Right lobe of liver (tissue), 6 donors: ENCODE measurements at places on chromosomes 5 and 9. TPM values are rescaled to one million over a fixed set of nuclear protein-coding genes. Genes with fewer than 3 reads are reported as not detected.

TPRN gene
- total RNA-seq = 16.1 TPM

GRCh38 chr5:61280761-61281427 lies 51.2 kb upstream of the ZSWIM6 start:
- no peak for DNase-seq

DNA sequence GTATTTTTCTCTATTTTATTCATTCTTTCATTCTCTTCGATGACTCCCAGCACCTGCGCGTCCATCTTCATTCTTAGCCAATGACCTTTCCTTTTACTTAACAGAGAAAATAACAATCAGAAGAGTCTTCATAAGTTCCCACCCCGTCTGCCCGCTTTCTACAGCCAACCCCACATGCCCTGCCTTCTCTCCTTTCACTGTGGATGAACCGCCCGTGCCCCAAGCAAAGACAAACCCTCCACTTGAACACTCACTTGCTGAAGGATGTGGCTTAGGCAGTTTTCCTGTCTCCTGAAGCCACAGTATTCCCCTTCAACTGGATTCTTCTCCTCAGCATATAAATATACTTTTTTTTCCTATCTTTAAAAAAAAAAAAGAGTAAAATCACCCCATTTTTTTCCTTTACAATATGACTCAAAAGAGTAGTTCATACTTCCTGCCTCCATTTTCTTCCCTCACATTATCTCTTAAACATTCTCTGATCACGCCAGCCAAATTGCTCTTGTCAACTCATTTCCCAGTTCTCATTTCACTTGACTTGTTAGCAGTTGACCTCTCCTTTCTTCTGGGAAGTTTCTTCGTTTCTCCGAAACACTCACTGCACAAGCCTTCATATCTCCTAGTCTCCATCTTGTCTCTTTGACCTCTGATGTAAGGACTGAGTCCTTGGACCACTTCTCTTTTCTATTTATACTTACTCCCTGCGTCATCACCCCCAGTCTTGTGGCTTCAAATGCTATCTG lies 11.1 kb downstream of the NIPSNAP3B start:
- DNase-seq = no peak

- no peak for DNase-seq
These were observed 71.2 kb downstream of the SHB start for GRCh38 chr9:37997636-37998374.

CDC42SE2 gene
- total RNA-seq = 15.0 TPM

- DNase-seq = peak; percentile 63
These were observed 34.9 kb upstream of the FGF1 start for GRCh38 chr5:142720641-142721271.

CDC25C gene
- total RNA-seq = 0.18 TPM

ADAMTSL1 gene
- total RNA-seq = 0.98 TPM

DNA sequence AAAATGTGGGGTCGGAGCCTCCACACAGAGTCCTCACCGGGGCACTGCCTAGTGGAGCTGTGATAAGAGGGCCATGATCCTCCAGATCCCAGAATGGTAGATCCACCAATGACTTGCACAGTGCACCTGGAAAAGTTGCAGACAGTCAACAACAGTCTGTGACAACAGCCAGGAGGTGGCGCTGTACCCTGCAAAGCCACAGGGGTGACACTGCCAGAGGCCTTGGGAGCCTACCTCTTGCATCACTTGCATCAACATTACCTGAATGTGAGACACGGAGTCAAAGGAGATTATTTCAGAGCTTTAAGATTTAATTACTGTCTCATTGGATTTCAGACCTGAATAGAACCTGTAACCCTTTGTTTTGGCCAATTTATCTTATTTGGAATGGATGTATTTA lies 614.1 kb upstream of the CDH9 start:
- DNase-seq = no peak

DNA sequence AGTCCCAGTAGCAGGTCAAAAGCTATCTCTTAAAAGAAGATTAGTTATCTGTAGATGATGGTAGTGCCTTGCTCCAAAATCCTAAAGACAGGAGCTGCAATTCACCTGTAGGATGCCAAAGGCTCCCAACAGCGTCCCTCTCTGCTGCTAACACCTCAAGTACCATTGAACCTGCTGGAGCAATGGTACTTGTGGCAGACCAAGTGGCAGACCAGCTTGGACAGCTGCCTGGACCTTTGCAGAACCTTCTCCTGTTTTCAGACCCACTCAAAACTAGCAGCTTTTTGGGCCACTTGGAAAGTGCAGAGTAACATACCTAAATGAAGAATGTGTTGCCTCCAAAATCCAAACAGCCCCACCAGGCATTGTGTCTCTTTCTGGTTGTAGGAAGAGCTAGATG lies 6.9 kb upstream of the CCDC180 start:
- DNase-seq = no peak

GRCh38 chr5:136030252-136030651 lies 1.5 kb downstream of the TGFBI start:
- no peak for DNase-seq

DNA sequence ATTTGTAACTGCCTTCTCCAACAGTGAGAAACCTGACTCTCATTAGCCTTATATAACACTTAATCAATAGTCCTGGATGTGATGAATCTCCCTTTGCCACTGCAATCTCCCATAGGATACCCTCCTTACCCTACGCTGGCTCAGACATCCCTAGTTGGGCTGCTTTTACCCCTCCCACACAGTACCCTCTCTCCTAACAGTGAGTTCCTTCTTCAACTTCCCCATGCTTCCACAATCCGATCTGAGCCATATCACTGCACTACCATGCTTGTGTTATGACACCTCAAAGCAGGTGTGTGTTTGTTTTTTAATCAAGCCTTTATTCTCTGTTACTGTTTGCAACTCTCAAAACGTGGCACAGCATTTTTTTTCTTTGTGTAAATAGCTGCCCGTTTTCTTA lies 60.5 kb upstream of the C9orf72 start:
- DNase-seq = no peak

ZBED3 gene
- total RNA-seq = 3.6 TPM

CDH9 gene
- total RNA-seq = not detected

FOXD4L4 gene
- not detected for total RNA-seq
